ENCODE measurements at places on chromosomes 4 and X.

DNA sequence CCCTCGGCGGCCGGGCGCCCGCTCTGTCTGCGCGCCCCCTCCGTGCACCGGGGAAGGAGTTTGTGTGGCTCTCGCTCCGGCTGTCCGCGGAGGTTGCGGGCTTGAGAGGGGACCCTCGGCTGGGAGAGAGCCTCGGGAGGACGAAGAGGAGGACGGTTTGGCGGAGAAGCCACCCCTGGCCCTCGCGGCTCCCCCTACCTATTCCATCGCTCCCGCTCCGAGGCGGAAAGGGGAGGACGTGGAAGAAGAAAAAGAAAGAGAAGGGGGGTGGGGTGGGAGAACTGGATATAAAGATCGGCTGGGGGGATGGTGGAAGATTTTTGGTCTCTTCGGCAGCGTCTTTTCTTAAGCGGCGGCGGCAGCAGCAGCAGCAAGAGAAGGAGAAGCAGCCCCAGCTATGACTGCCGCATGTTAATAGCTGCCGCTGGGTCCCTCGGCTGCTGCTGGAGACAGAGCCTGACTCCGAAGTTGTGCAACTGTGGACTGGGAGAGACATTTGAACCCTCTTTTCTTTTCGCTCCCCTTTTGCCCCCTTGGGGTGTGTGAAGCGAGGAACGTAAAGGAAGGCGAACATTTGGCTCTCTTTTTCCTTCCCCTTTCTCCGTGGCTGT is 895 bp downstream of the ADGRL3 start:
- no peak for DNase-seq

- DNase-seq, result no peak
Observed at GRCh38 chr4:123953566-123953965, 557.0 kb downstream of the SPRY1 start.

GRCh38 chrX:129193357-129193756 is 329.9 kb downstream of the SMARCA1 start:
- DNase-seq, result no peak

DNA sequence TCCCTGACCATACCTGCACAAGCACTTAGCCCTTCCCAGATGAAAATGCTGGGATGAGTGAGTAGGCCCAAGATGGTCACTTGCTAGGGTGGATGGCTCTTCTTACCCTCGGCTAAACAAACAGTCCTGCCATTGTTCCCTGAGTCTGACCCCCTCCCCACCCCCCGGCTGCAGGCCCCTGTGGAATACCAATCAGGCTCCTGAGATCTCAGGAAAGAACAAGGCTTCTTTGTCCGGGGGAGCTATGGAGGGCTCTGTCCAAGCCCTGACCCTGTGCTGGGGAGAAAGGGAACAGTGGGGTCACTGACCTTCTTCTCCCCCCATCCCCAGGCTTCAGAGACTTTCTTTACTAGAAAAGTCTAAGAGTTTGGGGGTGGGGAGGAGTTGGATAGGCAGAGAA is 6.0 kb downstream of the PLP1 start:
- DNase-seq, result no peak

- no peak for DNase-seq
Observed at GRCh38 chr4:117621673-117622072, 412.6 kb upstream of the NDST3 start.
